ENCODE measurements at places on chromosomes 4 and X.

DNA sequence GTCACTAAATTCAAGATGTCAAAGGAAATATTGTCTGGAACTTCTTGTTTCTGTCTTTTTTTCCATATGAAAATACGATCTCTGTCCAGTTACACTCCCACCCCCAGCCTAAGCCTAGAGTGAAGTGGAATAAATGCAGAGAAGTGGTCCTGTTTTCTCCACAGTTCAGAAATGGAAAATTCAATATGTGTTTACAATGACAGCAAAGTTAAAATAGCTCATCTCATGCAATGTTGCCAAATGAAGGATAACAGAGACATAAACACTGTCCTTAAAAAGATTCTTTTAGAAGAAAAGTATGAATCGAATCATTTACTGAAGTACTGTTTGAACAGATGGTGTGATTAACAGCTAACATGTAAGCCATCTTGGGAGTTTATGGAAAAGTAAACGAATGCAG, 160.8 kb upstream of the STK26 start:
- DNase-seq: no peak

DNA sequence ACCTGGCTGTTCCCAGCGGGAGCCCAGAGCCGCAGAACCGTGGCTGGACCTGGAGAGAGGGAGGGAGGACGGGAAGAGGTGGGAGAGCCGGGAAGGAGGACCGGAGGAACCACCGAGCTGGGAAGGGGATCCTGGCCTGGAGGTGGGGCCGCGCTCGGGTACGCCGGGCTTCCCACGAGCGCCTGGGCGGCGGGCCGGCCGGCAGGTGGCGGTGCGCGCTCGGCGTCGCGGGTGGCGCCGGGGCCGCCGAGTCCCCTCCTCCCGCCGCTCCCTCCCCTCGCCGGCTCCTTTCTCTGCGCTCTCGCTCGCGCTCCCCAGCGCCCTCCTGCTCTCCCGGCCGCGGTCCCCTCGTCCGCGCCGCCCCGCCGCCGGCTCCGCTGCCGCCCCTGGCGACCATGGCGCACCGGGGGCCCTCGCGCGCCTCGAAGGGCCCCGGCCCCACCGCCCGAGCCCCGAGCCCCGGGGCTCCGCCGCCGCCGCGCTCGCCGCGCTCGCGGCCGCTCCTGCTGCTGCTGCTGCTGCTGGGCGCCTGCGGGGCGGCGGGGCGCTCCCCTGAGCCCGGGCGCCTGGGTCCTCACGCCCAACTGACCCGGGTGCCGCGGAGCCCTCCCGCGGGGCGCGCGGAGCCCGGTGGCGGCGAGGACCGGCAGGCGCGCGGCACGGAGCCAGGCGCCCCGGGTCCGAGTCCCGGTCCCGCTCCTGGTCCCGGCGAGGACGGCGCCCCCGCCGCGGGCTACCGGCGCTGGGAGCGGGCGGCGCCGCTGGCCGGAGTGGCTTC, at the start of gene SORCS2:
SORCS2 (plus strand) TSS at position 287 of the 778 bp plus-strand sequence.
- peak; percentile 73 for DNase-seq

GRCh38 chr4:47442980-47443379, 20.5 kb downstream of the COMMD8 start:
- peak; percentile 21 for DNase-seq

DNA sequence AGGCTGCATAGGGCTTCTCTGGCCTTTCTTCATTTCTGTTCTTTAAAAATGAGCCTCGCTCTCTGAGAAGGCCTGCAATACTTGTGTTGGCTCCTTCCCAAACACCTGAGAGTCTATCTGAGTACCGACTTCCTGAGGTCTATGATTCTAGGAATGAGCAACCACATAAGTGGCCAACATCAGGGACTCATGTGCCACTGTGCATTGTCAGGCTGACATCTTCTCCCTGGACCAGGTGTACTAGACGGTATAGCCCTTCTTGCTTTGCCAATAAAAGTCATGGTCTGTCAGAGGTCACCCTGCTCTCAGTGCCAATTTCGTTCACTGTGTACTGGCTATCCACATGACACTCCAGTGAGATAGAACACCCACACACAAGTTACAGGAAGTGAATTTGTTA, 67.4 kb upstream of the EPHA5 start:
- DNase-seq: no peak

- DNase-seq: no peak
These were observed 134.6 kb upstream of the BOD1L1 start for GRCh38 chr4:13762130-13762529.

DNA sequence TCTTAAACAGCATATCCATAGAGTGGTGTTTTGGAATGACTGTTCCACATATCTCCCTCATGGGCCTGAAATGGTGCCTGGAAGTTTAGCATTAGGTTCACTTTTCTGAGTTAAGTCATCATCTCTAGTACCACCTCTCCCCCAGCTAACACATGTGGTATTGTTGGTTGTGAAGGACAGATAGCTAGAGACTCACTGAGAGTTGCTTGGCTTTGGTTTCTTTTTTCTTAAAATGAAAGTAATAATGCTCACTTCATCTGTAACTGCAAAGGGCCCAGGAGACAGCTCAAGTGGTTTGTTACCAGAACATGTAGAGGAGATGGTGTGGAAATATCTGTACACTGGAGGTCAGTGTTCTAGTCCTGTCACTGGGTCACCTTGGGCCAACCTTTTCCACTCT, 90.9 kb downstream of the EFNB1 start:
- no peak for DNase-seq

DNA sequence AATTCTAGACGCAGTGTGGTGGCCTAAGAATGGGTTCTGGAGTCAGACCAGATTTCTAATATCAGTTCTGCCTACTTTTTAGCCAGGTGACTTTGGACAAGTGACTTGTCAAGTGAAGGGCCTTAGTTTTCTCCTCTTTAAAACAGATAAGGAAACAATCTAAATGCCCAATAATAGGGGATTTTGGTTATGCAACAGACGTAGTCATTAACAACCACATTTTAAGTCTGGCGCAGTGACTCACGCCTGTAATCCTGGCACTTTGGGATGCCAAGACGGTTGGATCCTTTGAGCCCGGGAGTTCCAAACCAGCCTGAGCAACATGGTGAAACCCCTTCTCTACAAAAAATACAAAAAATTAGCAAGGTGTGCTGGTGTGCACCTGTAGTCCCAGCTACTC, 2.1 kb upstream of the ZMYM3 start:
- no peak for DNase-seq

- no peak for DNase-seq
These were observed 51.4 kb upstream of the EMCN start for GRCh38 chr4:100569196-100569595.

DNA sequence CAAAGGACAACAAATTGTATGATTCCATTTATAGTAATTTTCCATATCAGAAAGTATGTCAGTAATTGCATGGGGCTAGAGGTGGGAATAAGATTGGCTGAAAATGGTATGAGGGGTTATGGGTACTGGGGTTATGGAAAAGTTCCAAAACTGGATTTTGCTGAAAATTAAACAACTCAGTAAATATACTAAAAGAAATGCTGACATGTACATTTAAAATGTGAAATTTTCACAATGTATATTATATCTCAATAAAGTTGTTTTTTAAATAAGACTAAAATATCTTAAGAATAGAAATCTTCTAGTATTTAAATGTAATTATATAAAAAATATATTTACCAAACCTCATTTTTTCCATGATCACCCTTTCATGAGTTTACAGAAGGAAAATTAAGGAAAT, 844.9 kb upstream of the SLIT2 start:
- DNase-seq: no peak

GRCh38 chr4:168387091-168387490, 68.5 kb upstream of the DDX60 start:
- no peak for DNase-seq

GRCh38 chrX:107677501-107677901, 49.2 kb downstream of the PRPS1 start:
- DNase-seq: no peak

- no peak for DNase-seq
These were observed 23.1 kb downstream of the ACSL1 start for GRCh38 chr4:184802697-184803015.

GRCh38 chr4:121706595-121707021, 9.8 kb upstream of the ANXA5 start:
- DNase-seq: no peak

GRCh38 chrX:65821721-65822496, 154.5 kb downstream of the MSN start:
- DNase-seq: no peak

GRCh38 chr4:172758586-172759340, 409.8 kb upstream of the GALNT7 start:
- no peak for DNase-seq

DNA sequence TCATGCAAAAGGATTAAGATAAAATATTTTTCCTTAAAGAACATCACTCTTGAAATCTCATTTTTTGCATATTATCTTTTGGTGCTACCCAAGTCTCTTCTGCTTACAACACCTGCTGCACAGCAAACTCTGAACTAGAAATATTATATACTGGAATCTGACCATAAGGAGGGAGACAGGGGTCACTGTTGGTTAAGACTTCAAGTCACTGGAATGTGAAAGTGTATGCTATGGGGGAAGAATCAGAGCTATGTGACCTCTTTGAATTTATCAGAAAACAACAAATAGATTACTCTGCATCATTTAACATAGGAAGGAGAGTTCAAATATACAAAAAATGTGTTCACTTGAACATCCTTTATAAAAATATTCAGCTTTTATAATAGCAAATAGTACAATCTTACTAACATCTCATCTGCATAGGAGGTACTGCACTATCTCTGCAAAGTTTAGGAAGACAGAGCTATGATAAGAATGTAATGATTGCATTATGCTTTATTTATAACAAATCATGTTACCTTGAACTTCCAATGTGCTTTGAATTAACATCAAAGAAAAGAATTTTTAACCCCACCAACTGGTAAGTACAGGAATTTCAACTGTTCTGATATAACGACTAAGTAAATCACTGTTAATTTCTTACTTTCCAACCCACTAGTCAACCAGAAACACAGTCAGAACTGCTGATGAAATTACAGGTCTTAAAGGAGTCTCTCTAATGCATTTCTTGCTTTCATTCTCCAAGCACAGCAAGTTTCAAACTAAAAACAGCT, 69.8 kb downstream of the ZNF827 start:
- no peak for DNase-seq

DNA sequence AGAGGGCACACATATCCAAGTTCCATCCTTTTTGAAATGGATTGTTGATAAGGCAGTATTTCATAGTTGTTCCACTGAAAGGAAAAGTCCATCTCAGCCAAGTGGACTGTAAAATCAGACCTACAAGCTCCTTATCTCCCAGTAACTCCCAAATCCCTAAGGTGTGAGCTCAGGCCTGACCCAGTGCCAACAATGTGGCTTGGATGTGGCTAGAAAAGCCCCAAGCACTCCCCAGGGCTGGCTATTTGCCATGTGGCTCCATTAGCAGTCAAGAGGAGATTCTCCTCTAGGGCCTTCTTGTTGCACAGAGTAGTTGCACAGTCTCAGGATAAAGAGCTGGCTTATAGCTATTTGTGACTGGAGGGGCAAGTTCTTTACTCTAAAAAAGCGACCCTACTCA, 25.0 kb upstream of the DGKK start:
- no peak for DNase-seq

- peak; percentile 8 for DNase-seq
These were observed 1370.6 kb upstream of the AGA start for GRCh38 chr4:178812866-178813265.

DNA sequence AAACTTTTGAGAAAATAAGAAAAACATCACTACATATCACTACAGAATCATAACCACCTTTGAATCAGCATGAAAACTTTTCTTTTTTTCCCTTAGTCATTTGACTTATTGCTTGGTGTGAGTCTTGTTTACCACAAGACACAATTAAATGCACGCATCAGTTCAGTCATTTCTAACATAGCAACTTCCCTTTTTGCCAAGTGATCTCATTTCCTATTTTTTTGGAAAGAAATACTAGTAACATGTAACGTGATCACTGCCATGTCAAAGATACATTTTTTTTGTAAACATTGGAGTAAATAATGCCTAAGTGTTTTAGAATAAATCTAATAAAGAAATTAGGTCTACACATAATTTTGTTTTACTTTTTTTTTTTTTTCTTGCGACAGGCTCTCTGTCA, 5.1 kb upstream of the CXCL8 start:
- DNase-seq: peak; percentile 34

DNA sequence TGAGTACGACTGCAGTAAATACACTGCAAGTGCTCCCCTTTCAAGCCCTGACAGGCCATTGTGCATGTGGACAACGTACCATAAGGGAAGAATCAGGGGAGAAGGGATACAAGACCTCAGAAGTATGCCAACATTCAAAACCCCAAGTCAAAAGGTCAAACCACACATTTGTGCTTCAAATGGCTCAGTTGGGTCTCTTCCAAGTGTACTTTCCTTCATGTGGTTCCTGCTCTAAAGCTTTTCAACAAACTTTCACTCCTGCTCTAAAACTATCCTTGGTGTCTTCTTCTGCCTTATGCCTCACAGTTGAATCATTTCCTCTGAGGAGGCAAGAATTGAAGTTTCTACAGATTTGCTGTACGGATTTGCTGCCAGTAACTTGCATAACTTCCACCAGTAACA, 305.7 kb upstream of the SLIT2 start:
- no peak for DNase-seq

GRCh38 chrX:47991263-47992094, 12.3 kb downstream of the ZNF182 start:
- no peak for DNase-seq

DNA sequence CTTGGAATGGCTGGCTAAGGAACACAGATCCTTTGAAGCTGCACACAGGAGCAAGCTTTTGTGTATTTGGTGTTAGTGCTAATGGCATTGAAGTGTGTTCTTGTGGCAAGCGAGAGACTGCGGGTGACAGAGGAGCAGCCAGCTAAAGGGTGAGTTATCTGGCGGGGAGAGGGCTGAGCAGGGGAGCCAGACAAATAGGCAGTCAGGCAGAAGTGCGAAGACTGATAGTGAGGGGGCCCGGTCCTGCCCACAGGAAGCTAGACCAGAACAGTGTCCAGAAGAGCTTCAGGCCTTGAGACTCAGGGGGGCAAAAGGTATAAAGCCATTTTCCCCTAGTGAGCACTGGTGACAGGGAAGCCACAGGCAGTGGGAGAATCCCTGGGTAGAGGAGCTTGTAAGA, 49.6 kb upstream of the MAMLD1 start:
- no peak for DNase-seq

- DNase-seq: no peak
These were observed 103.0 kb downstream of the ADRA2C start for GRCh38 chr4:3869174-3869572.

DNA sequence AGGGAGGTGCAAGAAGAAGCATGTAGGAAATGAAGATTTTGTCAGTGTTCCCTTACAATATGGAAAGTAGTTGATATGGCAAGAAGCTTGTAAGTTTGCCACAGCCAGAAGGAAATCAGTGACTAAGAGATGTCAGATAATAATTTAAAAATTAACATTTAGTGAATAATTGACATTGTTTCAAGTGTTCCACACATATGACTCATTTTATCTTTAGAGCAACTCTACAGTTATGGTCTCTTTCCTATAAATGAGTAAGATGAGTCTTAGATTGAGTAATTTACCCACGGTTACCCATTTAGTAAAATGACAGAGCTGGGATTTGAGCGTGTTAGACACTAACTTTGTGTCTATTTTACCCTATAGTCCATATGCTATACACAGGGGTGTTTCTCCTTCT, 300.3 kb upstream of the IRS4 start:
- no peak for DNase-seq

DNA sequence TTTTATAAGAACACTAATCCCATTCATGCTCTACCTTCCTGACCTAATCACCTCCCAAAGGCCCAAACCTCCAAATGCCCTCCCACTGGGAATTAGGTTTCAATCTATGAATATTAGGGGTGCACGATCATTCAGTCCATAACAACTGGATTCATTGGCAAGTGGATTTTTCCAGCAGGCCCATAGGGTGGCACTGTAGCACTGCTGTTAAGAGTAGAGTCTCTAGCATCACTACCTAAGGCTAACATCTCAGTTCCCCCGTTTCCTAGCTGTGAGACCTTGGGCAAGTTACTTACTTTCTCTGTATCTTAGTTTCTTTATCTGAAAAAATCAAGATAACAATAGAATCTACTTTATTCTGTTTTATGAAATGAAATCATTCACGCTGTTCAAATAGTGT, 315.8 kb downstream of the STIM2 start:
- peak; percentile 4 for DNase-seq
